Large intestine (tissue), 12 donors: ENCODE measurements at places on chromosomes 3 and 15.

- DNase-seq, result no peak
Measured at GRCh38 chr15:68407141-68407885, 24.6 kb downstream of the ITGA11 start.

DNA sequence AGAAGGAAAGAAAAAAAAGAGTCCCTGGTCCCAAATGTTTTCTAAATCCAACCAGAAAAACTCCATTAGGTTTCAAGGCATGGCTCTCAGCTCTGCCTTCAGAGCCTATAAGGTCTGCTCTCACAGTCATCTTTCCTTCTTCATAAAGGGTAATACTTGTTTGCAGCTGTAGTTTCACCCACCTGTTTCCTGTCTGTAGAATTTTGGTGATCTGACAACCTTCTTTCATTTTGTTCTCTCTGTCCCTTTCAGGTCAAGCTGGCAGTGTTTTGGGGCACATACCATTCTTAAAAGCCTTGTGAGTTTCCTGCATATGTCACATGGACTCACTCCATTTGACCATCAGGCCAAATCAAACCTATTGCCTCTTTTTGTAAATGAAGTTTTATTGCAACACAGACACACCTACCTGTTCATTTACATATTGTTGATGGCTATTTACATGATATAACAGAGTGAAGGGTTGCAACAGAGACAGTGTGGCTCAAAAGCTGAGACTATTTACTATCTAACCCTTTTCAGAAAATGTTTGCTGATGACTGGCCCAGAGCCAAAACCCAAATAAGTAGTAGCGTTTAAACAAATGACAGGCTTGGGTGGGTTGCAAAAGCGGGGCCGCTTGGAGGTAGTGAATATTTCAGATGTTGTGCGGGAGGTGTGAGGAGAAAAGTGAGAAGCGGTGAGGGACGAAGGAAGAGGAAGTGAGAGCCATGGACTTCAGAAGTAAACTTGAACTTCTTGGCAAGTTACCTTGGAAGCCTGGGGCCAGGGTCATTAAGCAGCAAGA lies 292.7 kb upstream of the PROK2 start:
- no peak for DNase-seq

DNA sequence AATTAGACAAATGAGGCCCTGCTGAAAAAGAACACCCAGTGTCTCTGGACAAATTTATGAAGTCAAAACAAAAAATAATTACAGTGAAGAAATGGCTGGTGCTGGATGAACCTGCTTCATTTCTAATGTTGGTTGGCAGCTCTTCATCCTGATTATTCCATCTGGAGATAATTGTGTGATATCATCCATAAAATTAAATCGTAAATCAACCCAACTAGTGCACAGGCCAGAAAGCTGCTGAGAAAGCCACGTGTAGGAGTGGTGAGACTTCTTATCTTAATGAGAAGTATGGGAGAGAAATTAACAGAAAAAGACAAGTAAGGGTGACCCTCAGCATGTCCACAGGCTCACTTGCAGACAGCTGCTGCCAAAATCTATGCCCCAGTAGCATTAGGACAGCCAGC lies 465.2 kb upstream of the TGFBR2 start:
- no peak for DNase-seq

- DNase-seq, result no peak
Measured at GRCh38 chr3:111414531-111414930, 127.5 kb upstream of the CD96 start.

DNA sequence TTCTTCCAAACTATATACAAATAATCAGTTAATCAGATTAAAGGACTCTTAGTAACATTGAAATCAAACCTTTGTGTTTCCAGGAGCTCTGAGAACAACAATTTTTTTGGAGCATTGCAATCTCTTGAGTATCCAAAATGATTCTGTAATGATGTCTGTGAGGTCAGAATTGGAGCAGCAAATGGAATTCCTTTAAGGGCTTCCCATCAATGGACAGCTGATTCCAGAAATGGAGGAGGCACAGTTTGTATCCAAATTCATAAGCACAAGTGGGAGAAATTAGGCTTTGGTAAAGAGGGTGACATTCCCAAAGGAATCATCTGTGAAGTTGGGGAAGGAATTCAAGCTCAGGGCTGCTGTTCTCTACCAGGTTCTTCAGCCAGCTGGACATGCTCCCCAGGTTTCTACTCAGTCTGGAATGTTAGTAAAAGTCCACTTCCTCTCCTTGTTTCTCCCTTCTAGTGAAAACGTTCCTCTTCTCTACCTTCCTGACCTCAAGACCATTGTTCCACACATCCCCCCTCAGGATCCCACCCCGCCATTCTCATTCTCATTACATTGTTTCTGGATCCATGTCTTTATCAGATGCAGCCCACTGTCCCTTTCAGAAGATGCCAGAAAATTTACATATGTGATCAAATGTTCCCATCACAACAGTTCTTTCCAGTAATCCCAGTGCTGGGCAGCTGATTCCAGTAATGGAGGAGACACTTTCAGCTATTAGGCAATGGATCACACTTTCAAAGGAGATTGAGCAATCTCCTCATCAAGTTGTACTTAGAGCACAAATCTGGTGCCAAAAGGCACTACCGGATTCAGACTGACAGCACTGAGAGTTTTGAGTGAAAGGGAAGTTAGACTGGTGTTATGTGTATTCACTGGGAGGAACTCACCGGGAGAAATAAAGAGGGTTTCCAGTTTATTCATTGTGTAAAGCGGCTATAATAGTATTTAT lies 391.3 kb upstream of the TPRG1 start:
- no peak for DNase-seq

DNA sequence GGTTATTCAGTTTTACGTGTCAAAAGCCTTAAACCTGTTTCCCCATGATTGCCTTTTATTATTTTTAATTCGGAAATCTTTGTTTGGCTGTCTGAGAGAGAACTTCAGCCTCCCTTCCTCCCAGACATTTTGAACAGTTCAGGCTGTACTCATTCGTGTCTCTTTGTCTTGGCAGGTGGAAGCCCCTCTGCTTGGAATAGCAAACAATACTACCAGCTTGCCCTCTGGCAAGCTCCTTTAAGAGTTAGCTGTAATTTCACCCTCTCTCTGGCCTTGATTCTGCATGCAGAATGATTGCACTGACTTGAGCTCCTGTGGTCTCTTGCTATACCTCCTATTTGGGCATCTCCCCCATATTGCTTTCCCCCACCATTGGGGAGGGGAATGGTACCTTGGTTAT lies 11.7 kb downstream of the IGF1R start:
- DNase-seq, result no peak

DNA sequence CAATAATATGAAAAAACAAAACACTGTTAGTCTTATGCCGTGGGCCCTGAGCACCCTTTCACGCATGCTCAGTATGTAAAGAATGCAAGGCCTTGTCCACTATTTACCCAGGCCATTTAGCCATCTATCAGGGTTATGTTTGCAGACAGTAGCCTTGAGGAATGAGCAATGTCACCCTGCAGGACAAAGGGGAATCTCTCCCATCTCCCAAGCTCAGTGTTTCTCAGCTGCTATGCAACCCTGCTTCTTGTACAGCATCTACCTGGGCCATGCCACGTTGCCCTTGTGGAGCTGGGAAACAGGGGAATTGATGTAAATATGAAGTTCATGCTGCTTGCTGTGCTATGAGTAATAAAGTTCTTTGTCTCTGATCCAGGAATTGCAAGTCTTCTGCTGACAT lies 51.5 kb upstream of the SLCO2A1 start:
- DNase-seq, result no peak

DNA sequence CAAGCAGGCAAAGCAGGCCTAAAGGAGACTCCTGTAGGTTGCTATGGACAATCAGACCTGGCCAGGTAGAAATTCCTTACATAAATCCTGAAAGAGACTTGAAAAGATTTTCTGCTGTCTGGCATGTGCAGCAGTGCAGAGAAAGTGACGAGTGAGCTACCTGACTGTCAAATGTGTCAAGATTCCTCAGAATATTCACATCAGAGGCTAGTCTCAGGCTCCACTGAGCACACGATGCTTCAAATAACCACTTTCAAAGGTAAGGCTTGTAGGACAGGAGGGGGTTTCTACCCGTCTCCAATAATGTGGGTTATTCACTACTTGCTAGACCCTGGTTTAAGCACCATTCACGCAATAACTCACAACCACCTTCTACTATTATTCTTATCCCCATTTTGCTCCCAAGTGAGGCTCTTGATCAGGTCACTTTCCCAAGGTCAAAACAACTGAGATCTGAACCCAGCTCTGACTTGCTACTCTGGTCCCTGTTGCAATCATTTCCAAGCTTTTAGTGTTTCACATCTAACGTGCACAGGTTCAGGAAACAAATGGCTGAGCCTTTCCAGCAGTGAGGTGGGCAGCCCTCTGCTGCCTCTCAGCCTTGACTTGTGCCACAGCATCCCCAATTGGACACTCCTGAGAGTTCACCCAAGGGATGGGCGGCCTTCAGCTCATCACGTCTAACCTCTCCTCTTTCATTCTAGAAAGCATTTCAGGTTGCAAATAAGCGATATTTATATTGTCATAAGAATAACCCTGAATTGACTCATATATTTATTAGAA lies 329.9 kb upstream of the WNT5A start:
- no peak for DNase-seq

GRCh38 chr15:81760686-81761085 lies 285.1 kb downstream of the MEX3B start:
- DNase-seq, result no peak

- DNase-seq, result no peak
Measured at GRCh38 chr15:29244123-29244522, 25.5 kb downstream of the NSMCE3 start.

DNA sequence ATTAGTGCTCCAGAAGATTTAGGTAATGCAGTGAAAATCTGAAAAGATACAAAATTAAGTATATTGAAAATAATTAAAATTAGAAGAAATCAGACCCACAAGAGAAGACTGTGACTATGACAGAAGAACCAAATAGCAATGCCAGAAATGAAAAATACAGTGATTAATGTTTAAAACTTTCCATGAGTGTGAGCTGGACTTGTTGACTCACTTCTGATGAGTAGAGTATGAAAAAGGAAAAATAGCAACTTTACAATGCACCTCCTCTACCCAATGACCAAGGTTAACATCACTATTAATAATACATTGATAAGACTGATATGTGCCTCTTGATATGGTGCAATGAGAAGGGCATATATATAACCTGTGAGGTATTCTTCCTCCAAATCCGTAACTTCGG lies 39.3 kb upstream of the SLC22A13 start:
- no peak for DNase-seq

GRCh38 chr3:3726549-3726948 lies 72.7 kb upstream of the LRRN1 start:
- no peak for DNase-seq

GRCh38 chr15:99209326-99209725 lies 40.1 kb downstream of the TTC23 start:
- no peak for DNase-seq

DNA sequence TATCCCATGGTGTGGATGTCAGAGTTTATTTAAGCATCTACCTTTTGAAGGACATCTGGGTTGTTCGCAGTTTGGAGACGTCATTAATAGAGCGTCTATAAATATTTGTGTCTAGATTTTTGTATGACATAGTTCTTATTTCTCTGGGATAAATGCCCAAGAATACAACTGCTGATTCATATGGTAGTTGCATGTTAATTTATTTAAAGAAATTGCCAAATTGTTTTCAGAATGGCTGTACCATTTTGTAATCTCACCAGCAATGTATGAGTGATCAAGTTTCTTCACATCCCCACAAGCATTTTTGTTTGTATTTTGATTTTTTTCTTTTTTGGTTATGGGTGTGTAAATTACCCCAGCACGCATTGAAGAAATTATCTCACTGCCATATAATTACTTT lies 656.9 kb downstream of the NTRK3 start:
- no peak for DNase-seq

DNA sequence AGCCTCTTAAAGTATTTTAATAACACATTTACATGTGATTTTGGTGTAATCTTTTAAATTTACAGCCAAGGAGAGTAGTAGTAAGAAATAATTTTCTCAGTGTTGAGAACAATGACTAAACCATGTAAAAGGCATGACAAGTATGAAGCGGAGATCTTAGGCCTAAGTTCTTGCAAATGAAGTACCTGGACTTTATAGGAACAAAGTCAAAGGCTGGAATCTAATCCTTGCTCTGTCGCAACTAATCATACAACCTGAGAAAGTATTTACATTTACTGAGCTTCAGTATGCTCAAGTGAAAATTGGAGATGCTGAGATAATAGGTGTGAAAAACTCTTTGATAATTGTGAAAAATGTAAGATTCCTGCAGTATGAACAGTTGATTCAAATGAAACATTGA lies 86.4 kb upstream of the VGLL3 start:
- DNase-seq, result no peak

DNA sequence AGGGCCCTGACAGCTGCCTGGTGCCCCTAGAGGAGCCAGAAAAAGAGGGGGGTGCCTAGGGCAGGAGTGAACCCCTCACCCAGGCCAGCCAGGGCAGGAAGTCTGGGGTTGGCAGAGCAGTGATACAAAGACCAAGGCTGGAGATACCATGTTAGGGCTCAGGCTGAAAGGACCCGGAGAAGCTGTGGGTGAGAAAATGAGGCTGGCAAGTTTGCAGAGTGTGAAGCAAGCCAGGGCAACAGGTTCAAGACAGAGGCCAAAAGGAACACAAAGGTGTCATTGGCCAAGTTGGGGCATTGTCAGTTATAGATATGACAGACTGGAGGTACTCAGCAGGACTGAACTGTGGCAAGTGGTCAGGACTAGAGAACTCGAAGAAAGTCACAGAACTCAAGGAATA lies 40.6 kb upstream of the IREB2 start:
- no peak for DNase-seq

GRCh38 chr3:111768571-111769100 lies 90.4 kb upstream of the PHLDB2 start:
- no peak for DNase-seq

- no peak for DNase-seq
Measured at GRCh38 chr15:60568301-60568742, 89.4 kb upstream of the ICE2 start.

DNA sequence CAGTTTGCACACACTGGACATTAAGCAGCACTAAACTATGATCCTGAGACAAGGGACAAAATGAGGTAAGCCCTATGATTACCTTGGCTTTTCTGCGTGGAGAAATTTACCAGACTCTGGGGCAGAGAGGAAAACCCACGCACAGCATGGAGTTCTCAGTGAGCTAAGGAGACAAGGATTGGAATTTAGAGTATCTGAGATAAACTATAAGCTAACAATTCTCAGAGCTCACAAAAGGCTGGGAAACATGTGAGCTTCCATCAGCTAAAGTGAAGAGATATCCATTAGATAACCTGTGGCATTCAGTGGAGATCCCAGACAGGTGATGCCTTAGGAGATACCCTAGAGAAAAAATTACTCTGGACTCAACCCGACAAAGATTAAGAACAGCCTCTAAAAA lies 48.7 kb downstream of the NBEAL2 start:
- DNase-seq, result no peak

- DNase-seq, result no peak
Measured at GRCh38 chr3:31382856-31383255, 149.9 kb upstream of the STT3B start.

DNA sequence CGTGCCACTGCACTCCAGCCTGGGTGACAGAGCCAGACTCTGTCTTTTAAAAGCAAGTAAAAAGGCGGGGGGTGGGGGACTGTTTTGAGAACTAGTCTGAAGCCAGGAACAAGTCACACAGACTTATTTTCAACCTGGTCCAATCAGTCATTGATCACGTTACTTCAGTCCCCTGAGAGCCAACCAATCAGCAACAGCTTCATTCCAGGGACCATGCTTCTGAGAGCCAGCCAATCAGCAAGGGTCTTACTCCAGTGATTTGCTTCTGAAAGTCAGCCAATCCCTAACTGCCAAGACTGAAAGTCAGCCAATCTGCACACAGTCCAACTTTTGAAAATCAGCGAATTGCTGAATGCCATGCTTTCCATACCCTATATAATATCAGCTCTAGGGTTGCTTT lies 48.6 kb upstream of the C15orf39 start:
- no peak for DNase-seq

GRCh38 chr3:129058441-129059200 lies 2.0 kb upstream of the GP9 start:
- DNase-seq, result no peak
